Frontal cortex (tissue), 4 donors: ENCODE measurements at places on chromosomes 6 and 20. TPM values are rescaled to one million over a fixed set of nuclear protein-coding genes. Genes with fewer than 3 reads are reported as not detected.

DNA sequence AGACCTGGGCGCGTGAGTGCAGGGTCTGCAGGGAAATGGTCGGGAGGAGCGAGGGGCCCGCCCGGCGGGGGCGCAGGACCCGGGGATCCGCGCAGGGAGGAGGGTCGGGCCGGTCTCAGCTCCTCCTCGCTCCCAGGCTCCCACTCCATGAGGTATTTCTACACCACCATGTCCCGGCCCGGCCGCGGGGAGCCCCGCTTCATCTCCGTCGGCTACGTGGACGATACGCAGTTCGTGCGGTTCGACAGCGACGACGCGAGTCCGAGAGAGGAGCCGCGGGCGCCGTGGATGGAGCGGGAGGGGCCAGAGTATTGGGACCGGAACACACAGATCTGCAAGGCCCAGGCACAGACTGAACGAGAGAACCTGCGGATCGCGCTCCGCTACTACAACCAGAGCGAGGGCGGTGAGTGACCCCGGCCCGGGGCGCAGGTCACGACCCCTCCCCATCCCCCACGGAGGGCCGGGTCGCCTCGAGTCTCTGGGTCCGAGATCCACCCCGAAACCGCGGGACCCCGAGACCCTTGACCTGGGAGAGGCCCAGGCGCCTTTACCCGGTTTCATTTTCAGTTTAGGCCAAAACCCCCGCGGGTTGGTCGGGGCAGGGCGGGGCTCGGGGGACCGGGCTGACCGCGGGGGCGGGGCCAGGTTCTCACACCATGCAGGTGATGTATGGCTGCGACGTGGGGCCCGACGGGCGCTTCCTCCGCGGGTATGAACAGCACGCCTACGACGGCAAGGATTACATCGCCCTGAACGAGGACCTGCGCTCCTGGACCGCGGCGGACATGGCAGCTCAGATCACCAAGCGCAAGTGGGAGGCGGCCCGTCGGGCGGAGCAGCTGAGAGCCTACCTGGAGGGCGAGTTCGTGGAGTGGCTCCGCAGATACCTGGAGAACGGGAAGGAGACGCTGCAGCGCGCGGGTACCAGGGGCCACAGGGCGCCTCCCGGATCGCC lies 54.2 kb upstream of the HLA-A start:
- DNase-seq = peak; percentile 53

GRCh38 chr6:151443911-151444621 lies 7.9 kb downstream of the RMND1 start:
- DNase-seq = no peak

DNA sequence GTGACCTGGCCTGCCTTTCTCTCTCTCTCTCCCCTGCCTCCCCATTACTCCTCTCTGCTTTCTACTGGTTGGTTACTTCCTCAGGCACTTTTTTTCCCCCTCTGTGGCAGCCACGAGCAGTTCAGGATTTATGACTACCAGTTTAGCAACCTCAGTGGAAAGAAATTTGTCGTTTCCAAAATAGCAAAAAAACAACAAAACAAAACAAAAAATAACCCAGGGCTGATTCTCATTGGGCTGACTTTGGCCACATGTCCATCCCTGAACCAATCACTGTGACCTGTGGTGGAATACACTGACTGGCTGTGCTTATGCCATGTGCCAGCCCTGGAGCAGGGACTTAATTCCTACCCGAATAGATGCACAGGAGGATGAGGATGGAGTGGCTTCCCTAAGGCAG lies 137.4 kb downstream of the TFAP2C start:
- DNase-seq = no peak

GRCh38 chr6:148389086-148389485 lies 46.4 kb downstream of the SASH1 start:
- no peak for DNase-seq

DNA sequence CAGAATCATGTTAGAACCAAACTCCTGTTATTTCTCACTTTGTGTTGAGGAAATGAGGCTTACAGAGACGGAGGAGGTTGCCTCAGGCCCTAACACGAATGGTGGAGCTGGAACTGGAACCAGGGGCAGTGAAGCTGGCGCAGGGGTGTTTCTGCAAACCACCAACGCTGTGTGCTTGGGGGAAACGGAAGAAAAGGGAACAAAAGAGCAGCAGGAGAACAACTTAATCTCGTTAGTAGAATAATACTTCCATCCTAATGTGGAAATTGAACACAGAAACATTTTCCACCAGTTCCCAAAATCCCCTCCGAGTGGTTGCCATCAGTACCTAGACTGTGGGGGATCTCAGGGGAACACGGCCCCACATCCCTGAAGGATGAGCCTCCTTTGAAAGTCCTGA lies 103.4 kb upstream of the FRMD1 start:
- DNase-seq = no peak

DNA sequence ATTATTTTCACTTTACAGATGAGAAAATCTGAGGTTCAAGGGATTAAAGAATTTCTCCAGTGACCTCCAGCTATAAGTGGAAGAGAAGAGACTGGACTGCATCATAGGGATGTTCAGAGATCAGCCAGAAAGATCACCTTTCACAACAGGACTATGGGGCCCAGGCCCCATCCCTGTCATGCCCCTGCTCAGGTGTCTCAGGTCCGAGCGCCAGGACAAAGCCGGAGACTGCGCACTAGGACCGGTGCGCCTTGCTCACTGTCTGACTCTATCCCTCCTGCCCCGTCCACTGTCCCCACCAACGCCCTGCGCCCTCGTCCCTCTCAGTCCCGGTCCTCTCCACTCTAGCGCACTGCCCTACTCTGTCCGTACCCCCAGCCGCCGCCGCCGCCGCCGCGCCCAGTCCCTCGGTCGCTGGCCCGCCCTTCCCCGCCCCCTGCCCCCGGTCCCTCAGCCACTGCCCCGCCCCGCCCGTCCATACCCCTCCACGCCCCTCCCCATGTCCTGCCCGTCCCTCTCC lies 521 bp upstream of the RAD21L1 start:
- DNase-seq = no peak

- peak; percentile 74 for DNase-seq
Measured at GRCh38 chr6:28880894-28881780, 42.6 kb downstream of the TRIM27 start.

DNA sequence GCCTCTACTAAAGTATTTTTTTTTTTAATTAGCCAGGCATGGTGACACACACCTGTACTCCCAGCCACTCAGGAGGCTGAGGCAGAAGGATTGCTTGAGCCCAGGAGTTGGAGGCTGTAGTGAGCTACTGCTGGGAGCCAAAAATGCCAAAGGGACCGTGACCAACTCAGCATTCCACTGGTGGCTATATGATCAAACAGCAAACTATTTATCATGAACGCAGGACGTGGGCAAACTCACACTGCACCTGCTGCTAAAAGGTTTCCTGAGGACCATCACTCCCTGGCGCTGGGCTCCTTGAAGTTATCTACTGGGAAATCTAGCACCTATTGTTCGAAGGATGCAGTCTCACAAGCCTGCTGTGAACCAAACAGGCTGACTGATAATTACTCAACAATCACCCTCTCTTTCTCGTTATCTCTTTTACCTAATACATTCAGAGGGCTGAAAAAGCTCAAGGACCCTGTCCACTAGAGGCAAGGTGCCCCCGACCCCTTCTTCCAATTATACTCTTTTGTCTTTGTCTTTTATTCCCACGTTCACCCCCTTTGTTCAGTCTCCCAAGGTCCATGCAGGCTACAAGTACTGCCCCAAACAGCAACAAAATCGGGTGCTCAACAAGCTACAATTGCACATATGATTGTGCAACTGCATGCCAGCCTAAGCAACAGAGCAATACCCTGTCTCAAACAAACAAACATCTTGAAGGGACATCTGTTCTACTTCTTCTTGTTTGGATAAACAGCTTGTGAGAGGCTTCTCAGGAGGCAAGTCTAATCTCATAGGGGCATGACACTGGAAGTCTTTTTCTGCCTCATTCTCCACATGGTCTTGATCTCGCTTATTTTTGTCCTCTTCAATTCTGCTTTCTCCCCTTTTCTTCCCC lies 47.7 kb upstream of the PLN start:
- DNase-seq = no peak

DNA sequence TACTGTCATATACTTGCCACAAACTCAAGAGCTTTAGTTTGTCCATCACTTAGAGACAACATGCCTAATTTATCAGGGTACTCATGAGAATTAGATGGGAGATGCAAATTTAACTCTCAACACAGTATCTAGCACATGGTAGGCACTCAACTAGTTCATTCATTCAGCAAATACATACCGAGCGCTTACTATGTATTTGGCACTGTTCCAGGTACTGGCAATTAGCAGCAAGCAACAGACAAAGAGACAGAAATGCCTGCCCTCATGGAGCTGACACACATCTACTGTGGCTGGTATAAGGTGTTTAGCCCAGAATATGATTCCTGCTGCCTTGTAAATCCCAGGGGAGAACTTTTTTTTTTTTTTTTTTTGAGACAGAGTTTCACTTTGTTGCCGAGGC lies 4.8 kb downstream of the MICAL1 start:
- DNase-seq = no peak

DNA sequence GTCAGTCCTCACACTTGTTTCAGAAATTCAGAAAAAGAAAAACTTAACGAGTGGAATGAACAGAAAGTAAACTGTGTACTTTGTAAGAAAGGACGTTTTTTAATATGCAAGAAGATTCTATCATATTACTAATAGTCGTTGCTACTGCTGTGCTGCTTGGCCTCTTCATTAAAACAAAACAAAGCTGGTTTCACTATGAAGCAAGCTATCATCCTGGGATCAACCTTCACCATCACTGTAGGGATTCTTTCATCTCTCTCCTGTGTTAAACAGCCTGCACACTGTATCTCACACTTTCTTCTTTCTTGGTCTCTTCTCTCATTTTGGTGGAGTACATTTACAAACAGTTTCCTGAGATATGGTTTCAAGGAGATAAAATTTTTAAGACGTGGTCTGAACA lies 284.2 kb downstream of the BTBD9 start:
- no peak for DNase-seq

DNA sequence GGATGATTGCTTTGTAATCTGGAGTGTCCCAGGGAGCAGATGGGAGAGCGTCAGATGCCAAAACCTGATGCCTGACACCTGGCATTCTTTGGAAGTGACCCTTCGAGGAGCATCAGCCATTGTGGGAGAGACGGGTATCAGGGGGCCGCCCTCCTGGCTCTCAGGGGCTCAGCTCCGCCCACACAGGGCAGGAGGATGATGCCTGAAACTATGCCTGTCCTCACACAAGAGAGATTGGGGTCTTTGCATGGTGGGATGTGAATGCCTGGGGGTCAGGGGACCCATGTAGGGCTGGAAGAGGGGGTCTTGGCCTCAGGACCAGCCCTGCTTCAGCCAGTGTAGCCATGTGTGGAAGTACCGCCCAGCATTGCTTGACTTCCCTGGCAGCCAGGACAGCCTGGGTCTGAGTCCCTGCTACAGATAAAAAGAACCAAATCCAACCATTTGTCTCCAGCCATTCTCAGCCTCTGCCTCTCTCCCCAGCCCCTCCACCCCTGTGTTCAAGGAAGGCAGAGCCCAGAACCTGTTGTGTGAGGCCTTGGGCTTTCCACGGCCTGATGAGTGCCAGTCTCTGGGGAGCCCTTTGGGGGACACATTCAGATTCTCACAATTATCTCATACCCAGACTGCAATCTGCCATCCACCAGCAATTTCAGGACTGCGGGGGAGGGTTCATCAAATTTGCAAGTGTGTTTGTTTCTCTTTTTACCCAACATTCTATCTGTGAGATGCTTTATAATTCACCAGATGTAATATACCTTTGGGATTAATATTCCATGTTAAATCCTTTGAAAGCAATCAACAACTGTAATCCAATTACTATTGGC lies 371.2 kb downstream of the PREX1 start:
- DNase-seq = no peak

DNA sequence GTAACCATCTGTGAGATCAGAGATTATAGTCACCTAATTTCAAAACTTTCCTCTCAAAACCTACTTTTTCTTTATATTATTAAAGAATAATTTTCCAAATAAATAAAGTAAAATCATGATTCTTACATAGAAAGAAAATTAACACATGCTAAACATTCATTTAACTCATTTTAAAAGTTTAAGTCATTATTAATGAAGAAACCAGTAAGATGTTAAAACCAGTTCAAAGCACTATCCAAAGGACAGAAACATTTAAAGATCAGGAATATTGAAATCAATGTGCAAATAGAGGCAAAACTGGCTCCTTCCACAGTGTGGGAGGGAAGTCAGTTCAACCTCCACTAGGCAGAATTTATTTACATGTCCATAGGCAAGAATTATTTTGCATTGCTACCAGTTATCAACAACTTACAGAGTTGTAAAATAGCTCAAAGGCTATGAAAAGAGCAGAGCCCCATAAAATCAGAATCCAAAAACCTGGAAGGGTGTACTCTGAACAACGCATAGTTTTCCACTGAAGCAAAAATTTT lies 146.9 kb downstream of the KHDC1L start:
- DNase-seq = no peak

- DNase-seq = no peak
Measured at GRCh38 chr6:107290491-107290890, 168.9 kb downstream of the PDSS2 start.

- DNase-seq = no peak
Measured at GRCh38 chr20:51379601-51380341, 162.7 kb downstream of the NFATC2 start.

DNA sequence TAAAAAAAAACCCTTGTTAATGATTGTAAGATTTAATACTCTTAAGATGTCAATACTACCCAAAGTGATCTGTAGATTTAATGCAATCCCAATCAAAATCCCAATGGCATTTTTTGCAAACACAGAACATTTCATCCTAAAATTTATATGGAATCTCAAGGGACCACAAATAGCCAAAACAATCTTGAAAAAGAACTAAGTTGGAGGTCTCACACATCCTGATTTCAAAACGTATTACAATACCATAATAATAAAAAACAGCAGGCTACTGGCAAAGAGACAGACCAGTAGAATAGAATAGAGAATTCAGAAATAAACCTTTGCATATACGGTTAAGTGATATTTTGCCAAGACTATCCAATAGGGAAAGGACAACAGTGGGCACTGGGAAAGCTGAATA lies 331.9 kb upstream of the JARID2 start:
- no peak for DNase-seq

Gene PRRC2A
- 30.6 TPM for total RNA-seq

Gene LRRN4
- total RNA-seq = 0.41 TPM

Gene RIPOR2
- 17.9 TPM for total RNA-seq

Gene LY6G6F
- total RNA-seq = not detected

Gene SULF2
- 18.8 TPM for total RNA-seq

Gene EEF1A2
- 179 TPM for total RNA-seq

Gene TFAP2D
- 2.9 TPM for total RNA-seq

Gene HRH3
- 0.82 TPM for total RNA-seq

Gene C4A
- 10.6 TPM for total RNA-seq

Gene SAMD3
- 18.3 TPM for total RNA-seq
